ENCODE measurements at places on chromosomes 1 and 21. TPM values are rescaled to one million over a fixed set of nuclear protein-coding genes. Genes with fewer than 3 reads are reported as not detected.

Gene FAM163A
- total RNA-seq = 0.28 TPM

GRCh38 chr1:193538003-193538354 is 351.6 kb upstream of the B3GALT2 start:
- peaks cover 22% of the 10 kb centered on the region for H3K4me1 ChIP-seq
- no peak overlapping the region for H3K27ac ChIP-seq
- no peaks in the 10 kb centered on the region for H3K36me3 ChIP-seq
- H3K4me3 ChIP-seq = no peak overlapping the region
- no peak for DNase-seq

DNA sequence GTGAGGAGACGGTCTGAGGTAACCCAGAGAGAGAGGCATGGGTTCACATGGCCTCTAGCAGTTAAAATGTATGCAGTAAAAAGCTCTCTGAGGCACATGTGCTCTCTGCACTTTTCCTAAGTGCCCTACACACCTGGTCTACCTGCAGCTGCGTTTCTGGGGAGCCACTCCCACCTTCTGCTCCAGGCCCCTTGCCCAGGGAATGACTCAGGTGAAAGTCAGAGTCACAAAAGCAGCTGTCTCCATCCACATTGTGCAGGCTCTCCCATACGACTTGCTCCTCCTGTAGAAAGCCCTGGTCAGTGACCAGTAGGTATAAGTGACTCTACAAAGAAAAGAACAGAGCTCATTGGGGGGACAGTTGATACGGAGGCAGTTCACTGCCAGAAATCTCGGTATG is 8.8 kb downstream of the MINDY1 start:
- peaks cover 30% of the 10 kb centered on the region for H3K4me1 ChIP-seq
- no peak for DNase-seq
- no peaks in the 10 kb centered on the region for H3K27me3 ChIP-seq
- H3K4me3 ChIP-seq = no peak overlapping the region
- H3K27ac ChIP-seq = no peak overlapping the region

DNA sequence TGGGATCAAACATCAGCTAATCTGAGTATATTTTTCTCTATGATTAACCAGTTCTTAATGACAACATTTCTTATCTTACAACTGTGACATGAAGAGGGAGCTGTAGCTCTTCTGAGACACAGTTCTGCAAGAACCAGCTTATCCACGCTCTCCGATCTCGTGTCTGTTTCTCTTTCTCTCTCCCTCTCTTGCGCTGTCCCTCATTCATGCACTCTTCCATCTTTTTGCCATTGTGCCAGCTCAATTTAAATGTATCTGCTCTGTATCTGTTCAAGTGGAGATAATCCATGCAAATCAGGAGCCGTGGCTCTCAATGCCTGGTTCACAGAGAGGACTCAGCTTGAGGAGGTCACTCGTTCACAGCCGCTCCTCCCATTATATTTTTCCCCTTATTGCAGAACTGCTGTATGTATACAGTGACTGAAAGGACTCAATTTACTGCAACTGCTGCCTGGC is 494.7 kb upstream of the ADGRL2 start:
- H3K4me1 ChIP-seq = no peaks in the 10 kb centered on the region
- no peaks in the 10 kb centered on the region for H3K27me3 ChIP-seq
- DNase-seq = no peak
- H3K27ac ChIP-seq = peak overlapping the region; percentile 44
- H3K36me3 ChIP-seq = no peaks in the 10 kb centered on the region

DNA sequence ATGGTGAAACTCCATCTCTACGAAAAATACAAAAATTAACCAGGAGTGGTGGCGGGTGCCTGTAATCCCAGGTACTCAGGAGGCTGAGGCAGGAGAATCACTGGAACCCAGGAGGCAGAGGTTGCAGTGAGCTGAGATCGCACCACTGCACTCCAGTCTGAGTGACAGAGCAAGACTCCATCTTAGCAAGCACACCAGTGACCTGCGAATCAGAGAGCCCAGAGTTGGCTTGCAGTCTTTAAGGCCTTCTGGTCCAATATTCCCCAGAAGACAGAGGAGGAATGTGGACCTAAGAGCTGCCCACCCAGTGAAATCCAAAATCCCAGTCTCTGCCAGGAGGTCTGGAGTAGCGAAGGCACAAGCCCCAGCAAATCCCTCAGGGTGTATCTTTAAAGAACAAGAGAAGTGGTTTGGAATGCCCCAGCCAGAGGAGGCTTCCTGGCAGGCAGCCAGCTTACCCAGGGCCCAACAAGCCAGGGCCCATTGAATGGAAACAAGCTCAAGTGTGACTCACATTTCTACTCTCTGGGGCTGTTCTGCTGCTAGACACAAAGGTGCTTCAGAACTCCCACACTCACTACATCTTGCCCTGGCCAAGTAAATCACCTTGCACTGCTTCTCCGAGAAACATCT is 23.9 kb downstream of the GPR161 start:
- no peak overlapping the region for H3K4me3 ChIP-seq
- no peaks in the 10 kb centered on the region for H3K4me1 ChIP-seq
- no peak overlapping the region for H3K27ac ChIP-seq
- H3K36me3 ChIP-seq = no peaks in the 10 kb centered on the region

DNA sequence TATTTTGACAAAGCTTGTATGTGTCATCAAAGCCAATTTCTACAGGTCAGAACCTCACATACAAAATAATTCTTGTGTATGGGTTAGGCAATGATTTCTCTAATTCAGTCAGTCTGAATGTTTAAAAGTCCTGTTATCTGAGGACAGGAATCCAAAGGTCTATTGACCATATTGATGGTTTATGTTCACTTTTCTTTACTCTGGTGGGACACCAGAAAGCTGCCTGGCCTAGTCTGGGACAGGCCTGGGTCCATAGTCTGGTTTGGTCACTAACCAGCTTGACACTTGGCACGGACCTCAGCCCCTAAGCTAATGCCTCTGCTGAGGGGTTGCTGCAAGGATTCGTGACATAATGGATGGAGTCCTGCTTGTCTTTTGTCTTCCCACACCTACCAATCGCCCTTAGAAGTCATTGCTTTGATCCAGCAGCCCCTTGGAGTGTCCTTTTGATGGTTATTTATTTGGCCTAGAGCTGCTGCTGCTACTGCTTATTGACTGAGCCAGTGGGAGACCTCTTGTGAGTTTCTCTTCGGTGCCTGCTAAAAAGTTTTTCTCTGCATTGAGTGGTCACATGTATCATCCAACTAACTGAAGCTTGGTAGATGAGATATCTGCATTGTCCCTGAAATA is 15.7 kb downstream of the IFNAR2 start:
- no peak for DNase-seq
- peaks cover 42% of the 10 kb centered on the region for H3K4me1 ChIP-seq
- no peak overlapping the region for H3K4me3 ChIP-seq
- peak overlapping the region; percentile 78 for H3K27ac ChIP-seq

GRCh38 chr1:112981426-112981825 is 25.4 kb upstream of the SLC16A1 start:
- H3K27me3 ChIP-seq = no peaks in the 10 kb centered on the region
- DNase-seq = no peak
- no peak overlapping the region for H3K4me3 ChIP-seq
- no peaks in the 10 kb centered on the region for H3K36me3 ChIP-seq
- H3K4me1 ChIP-seq = peaks cover 31% of the 10 kb centered on the region
- H3K27ac ChIP-seq = no peak overlapping the region

DNA sequence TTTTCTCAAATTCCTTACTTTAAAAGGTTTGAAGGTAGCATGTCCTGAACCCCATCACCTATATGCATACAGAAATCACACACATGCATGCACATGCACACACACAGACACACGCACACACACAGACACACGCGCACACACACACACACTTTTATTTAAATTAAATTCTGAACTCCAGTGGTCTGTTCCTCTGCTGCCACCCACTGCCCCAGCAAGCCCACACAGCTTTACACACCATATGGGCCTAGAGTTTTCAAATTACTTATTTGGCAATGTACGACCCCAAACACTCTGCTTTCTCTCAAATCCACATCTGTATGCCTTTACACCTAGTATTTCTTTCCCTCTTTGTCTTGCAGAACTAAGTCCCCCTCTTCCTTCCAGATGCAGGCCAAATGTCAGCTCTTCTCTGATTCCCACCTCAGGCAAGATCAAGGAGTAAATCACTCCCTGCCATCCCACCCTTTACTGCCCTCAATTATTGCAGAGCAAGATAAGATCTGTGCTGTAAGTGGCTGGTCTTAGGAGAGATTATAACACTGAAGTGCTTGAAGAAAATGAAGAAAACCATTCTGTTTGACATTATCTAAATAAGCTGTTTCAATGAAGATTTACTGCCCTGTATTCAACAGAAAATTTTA is 429.9 kb upstream of the CXADR start:
- no peak overlapping the region for H3K27ac ChIP-seq
- H3K36me3 ChIP-seq = no peaks in the 10 kb centered on the region
- DNase-seq = no peak
- no peak overlapping the region for H3K4me3 ChIP-seq

DNA sequence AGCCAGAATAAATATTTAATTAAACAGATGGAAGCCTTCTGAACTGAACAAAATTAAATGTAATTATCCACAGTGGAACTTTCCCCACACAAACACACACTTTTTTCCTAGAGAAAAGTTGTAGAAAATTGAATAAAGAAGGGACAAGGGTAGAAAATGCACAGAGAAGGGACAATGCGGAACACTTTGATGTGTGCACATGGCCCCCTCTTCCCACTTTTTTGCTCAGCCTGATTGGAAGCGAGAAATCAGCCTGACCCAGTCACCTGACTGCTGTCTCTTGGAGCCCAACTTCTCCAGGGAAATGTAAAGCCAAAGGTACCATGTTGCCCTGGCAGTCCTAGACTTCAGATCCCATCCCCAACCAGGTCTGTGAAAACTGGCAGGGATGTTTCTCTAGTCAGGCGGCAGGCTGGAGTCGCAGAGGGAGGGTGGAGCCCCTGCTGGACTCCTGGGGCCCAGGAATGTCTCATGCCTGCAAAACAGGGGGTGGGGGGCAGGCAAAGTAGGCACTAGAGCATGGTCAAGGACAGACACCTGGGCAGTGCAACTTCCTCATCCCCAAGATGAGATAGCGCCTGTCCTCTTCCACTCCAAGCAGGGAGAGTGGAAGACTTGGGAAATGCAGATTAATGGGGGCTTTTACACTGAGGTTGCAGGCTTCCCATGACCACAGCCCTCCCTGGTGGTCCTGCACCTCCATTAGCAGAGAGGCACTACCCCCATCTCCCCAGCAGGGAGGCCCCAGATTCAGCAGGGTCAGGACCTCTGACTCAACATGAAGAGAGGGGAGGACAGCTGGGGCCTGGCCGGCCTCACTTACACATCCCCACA is 2.8 kb downstream of the CERS2 start:
- H3K27ac ChIP-seq = peak overlapping the region; percentile 97
- peak overlapping the region; percentile 90 for H3K4me3 ChIP-seq
- H3K27me3 ChIP-seq = no peaks in the 10 kb centered on the region
- H3K4me1 ChIP-seq = peaks cover 47% of the 10 kb centered on the region
- no peaks in the 10 kb centered on the region for H3K36me3 ChIP-seq

DNA sequence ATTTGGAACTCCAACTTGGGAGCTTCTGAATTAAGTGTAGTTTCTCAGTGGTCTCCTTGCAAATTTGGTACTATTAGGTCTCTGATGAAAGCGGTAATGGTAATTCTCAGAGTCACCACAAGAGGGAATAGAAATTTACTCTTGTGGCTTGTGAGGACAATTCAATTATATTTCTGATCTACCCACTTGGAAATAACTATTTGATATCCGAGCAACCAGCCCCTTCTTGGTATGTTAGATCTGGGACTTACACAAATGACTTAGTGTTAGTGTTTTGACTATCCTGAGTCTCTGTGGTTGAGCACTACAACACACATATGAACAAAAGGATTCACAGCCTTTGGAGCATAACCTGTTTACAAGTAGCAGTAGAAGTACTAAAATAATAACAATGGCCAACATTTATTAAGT is 68.1 kb downstream of the RPS6KA1 start:
- no peaks in the 10 kb centered on the region for H3K36me3 ChIP-seq
- DNase-seq = no peak
- H3K4me3 ChIP-seq = no peak overlapping the region

GRCh38 chr21:31529406-31529805 is 130.1 kb upstream of the SOD1 start:
- H3K4me1 ChIP-seq = no peaks in the 10 kb centered on the region
- DNase-seq = no peak
- no peak overlapping the region for H3K27ac ChIP-seq
- no peaks in the 10 kb centered on the region for H3K36me3 ChIP-seq
- no peak overlapping the region for H3K4me3 ChIP-seq

DNA sequence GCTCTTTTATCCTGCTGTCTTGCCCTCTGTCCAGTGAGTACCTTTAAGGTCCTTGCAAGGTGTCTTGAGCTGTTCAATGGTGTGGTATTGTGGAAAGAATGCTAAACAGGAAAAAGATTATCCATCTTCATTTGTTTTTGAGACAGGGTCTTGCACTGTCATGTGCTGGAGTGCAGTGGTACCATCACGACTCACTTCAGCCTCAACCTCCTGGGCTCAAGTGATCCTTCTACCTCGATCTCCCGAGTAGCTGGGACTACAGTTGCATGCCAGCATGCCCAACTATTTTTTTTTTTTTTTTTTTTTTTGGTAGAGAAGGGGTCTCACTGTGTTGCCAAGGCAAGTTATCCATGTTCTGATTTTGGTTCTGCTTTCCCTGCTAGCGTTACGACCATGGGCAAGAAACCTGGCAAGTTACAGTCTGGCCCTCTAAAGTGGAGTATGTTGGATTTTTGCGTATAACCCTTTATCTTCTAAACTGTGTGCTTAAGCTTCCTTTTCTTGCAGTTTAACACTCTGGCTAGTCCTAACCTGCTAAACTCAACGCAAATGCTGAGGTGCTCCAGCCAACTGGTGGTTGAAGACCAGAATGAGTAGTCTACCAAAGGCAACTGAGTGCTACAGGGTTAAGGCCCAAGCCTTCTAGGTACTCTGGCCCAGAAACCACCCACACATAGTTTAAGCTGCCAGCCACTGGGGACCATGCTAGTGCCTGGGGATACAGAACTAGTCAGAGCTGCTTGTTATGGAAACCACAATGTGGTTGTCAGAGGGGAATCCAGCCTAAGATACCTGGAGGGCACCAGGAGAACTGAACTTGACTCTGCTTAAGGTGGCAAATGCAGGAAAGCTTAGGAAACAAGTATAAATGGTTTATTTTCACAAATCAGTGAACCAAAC is 7.9 kb downstream of the RPL11 start:
- DNase-seq = no peak
- H3K4me1 ChIP-seq = peaks cover 14% of the 10 kb centered on the region
- no peaks in the 10 kb centered on the region for H3K27me3 ChIP-seq

DNA sequence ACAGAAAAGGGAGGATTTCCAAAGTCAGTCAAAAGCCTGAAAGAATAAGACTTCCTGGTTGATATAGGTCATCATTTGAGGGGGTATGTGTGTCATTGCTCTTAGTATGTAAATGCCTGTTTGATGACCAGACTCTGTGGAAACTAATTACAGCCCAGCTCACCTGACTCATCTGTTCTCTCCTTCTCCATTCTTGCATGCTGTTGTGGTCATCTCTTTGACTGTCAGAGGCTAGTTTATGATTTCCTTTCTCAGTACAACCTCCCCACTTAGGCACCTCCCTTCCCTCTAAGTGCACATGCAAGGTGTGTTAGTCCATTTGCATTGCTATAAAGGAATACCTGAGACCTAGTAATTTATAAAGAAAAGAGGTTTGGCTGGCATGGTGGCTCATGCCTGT is 2.4 kb upstream of the C1orf116 start:
- H3K4me3 ChIP-seq = no peak overlapping the region
- H3K27me3 ChIP-seq = no peaks in the 10 kb centered on the region
- H3K36me3 ChIP-seq = no peaks in the 10 kb centered on the region
- no peak for DNase-seq
- H3K4me1 ChIP-seq = no peaks in the 10 kb centered on the region

- no peak for DNase-seq
- H3K4me3 ChIP-seq = peak overlapping the region; percentile 75
- H3K27ac ChIP-seq = peak overlapping the region; percentile 100
- H3K36me3 ChIP-seq = no peaks in the 10 kb centered on the region
Observed at GRCh38 chr1:15835205-15835740, 12.2 kb upstream of the SPEN start.

- no peaks in the 10 kb centered on the region for H3K27me3 ChIP-seq
- no peaks in the 10 kb centered on the region for H3K4me1 ChIP-seq
- H3K36me3 ChIP-seq = peaks cover 98% of the 10 kb centered on the region
- H3K4me3 ChIP-seq = no peak overlapping the region
Observed at GRCh38 chr1:6638226-6638625, 13.6 kb downstream of the THAP3 start.

All from spleen (tissue), 13 donors.